ENCODE measurements at places on chromosomes 3 and 15.
A peak's percentile ranks its signal among the peaks of the same experiment; 100 is the strongest.

- DNase-seq: no peak
Measured at GRCh38 chr15:54388746-54389145, 410.5 kb downstream of the UNC13C start.

DNA sequence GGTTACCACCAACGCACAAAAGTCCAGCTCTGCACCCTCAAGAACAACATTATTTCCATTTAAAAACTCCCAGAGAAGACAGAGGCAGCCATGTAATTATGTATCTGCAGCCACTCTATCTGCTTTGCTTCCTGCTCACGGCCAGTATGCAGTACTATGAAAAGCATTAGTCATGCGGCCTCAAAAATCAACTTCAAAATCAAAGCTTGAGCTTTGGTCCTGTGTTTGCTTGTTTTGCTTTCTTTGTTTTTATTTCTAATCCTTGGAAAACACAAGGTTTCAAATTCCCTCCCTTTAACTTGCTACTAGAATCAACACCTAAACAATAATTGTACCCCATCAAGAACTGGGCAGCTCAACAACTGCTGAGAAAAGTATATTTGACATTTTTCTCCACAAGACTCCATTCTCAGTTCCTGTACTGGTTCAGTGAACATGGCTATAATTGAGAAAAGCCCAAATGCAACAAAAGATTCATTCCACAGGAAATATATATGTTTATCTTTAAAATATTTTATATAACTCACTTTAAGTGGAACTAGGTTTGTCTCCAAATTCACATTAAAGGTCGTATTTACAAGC, 37.6 kb downstream of the GBE1 start:
- no peak for DNase-seq

GRCh38 chr3:142853270-142854168, 35.4 kb downstream of the PCOLCE2 start:
- DNase-seq: no peak

- DNase-seq: no peak
Measured at GRCh38 chr3:147089286-147089685, 317.1 kb downstream of the ZIC4 start.

- DNase-seq: no peak
Measured at GRCh38 chr15:39078026-39078425, 502.9 kb upstream of the THBS1 start.

GRCh38 chr15:48096355-48096786, 24.4 kb upstream of the SLC24A5 start:
- no peak for DNase-seq

- peak; percentile 47 for DNase-seq
Measured at GRCh38 chr3:5016211-5017161, 37.2 kb downstream of the BHLHE40 start.

GRCh38 chr3:189202106-189202505, 30.3 kb downstream of the TPRG1 start:
- no peak for DNase-seq

DNA sequence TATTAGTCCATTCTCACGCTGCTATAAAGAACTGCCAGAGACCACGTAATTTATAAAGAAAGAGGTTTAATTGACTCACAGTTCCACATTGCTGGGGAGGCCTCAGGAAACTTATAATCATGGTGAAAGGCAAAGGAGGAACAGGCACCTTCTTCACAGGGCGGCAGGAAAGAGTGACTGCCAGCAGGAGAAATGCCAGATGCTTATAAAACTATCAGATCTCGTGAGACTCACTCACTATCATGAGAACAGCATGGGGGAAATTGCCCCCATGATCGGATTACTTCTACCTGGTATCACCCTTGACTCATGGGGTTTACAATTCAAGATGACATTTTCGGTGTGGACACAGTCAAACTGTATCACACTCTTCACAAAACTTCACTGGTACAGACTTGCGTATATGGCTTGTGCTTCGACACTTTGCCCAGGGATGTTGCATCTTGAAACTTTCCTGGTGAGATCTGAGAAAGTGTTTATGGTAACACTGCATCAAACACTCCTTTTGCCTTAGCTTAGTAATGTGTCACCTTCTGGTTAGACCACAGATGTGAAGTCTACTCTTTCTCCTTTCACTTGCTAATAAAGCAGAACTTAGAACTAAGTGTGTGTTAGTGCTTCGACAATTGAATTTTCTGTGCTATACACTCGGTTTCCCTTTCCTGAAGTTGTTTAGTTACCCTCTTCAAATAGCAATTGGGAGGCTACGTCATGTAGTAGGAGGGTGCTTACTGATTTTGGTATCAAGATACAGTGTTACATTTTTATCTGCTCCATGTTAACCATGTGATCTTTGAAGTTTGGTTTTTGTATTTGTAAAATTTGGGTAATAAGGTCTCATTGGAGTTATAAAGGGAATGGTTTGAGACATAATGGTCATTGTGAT, 185.7 kb downstream of the LPP start:
- DNase-seq: peak; percentile 19

DNA sequence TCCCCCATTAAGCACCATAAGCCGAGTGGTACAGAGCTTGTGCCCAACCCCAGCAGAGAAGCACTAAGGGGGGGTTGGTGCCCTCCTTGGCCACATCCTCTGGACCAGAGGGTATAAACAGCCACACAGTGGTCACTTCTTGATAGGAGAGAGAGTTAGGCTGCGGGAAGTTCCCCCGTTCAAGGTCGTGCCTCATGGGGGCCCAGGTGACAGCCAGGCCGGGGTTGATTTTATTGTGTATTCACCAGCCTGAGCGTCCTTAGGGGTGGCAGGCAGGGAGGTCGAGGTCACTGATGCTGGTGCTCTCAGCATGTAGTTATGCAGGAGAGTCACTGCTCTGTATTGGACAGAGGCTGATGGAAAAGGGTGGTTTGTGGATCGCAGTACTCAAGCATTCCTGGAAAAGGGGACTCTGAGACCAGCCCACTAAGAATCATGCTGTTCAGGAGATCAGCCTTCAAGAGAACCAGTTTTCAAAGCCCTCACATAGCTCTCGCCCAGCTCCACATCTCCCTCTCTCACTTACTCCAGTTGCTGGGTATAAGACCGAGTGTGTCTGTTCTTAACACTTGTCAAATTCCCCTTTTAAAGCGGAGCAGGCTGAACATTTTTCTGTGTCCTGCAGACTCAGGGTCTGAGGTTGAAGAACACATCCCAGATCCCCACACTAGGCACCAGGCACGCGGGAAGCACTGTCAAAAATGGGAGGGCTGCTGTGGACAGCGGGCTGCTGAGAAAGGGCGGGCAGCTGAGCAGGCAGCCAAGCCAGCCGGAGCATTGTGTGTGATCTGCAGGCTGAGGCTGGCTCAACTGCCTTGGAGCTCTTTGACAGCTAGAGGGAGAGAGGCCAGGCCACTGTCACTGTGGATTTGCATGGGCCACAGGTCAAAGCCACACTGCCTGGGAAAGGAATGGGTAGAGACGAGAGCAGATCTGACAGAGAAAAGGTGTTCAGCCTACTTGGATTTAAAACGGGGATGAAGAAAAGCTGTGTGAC, 279.3 kb upstream of the LRRFIP2 start:
- DNase-seq: no peak

- DNase-seq: no peak
Measured at GRCh38 chr3:122305818-122306621, 19.0 kb upstream of the CSTA start.

DNA sequence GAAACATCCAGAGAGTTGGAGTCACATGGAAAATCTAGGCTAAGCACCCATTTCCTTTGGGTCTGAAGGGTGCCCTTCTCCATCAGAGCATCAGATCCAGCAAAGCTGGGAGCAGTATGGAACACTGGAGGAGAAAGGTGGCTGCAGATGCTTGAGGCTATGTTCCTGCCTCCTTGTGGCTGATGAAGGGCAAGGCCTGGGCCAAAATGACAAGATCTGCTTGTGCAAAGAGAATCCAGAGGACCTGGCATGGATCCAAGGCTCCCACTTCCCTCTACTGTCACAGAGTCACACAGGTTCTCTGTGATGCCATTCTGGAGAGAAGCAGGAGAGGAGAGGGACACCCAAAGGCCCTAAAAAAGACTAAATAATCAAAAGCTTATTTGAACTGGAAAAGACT, 9.2 kb upstream of the ATP8B4 start:
- no peak for DNase-seq

DNA sequence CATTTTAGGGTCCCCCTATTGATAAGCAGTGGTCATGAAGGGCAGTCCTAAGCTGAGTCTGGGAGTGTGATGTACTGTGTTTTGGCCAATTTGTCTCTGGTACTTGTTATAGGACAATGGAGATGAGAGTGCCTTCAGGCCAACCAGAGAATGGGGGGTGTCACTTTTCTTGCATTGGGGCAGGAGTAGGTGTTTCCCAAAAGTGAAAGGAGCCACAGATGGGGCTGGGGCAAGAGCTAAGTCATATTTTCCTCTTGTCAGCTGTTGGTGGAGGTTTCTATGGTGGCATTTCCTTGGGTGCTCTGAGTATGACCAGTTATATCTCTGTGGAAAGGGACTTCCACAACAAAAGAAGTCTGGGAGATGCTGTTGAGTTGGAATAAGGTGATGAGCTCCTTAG, 24.7 kb upstream of the BSN start:
- no peak for DNase-seq

DNA sequence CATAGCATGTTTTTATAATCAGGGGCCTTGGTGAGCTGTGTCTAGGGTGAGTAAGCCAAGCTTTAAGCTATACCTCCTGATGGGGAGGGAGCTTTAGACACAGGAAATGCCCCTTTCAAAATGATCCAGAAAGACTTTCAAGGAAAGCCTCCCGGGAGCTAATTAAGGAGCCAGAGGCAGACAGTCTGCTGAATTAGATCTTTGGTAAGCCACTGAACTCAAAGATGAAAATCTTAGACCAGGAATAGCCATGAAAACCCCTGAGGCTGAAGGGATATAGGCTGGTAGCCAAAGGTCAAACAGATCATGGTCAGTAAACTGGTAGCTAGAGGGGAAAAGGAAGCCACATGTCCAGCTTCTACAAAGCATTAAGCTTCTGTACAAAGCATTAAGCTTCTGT, 42.7 kb upstream of the GAP43 start:
- DNase-seq: no peak

DNA sequence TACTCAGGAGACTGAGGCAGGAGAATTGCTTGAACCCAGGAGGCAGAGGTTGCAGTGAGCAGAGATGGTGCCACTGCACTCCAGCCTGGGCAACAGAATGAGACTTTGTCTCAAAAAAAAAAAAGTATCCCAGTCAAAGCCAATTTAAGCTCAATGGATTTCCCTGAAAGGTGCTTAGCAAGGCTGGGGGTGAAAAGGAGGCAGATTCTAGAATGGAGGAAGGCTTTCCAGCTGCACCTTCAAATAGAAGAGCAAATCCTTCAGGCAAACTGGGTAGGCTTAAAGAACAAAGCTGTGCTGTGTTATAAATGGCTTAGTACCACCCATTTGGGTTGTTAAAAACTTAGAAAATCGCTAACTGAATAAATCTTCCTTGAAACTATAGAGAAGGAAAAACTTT, 3.0 kb upstream of the IFT57 start:
- no peak for DNase-seq

DNA sequence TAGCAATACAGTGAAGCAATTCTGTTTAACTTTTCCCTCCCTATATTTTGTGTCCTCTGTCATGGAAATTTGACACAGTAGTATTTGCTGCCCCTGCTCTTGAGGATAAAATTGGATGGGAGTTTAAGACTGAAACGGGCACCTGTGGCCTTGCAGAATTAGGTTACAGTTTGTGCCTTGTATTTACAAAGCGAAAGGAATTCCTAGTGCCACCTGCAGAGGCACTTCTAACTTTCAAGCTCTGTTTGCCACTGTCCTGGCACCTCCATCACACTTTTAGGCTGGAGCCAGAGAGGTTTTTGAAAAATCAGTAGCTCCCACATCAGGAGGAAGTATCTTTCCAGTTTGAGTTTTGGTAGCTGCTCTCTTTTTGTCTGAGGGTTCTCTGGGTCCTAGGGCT, 39.5 kb downstream of the CD86 start:
- DNase-seq: no peak

- DNase-seq: peak; percentile 18
Measured at GRCh38 chr15:45402955-45403877, 24.9 kb upstream of the GATM start.

GRCh38 chr3:125207949-125208568, 4.5 kb downstream of the SLC12A8 start:
- no peak for DNase-seq

DNA sequence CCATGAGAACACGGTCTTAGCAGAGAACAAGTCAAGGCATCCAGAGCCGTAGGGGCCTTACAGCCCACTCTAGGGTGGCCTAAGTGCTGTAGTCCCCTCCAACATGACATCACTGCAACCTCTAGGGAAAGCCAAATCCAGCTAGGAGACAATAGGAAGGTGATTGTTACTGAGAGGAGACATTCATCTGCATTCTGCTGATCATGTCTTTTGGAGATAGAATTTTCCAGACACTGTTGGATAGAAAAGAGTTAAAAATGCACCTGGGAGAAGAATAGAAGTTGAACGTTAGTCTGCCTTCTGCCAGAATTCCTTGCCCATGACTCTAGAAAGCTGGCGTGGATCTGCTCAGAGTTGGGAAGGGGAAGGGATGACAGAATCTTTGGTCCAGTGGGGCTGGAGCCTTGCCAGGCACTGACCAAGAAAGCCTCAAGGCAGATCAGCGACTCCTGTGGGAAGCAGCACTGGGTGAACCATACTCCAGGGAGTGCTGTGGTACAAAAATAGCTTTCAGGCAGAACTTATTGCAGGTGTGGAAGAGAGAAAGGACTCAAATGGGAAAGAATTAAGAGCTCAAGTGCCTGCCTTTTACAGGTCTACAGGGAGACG, 44.8 kb upstream of the RAF1 start:
- DNase-seq: no peak

- no peak for DNase-seq
Measured at GRCh38 chr3:190716961-190717360, 145.5 kb downstream of the GMNC start.

DNA sequence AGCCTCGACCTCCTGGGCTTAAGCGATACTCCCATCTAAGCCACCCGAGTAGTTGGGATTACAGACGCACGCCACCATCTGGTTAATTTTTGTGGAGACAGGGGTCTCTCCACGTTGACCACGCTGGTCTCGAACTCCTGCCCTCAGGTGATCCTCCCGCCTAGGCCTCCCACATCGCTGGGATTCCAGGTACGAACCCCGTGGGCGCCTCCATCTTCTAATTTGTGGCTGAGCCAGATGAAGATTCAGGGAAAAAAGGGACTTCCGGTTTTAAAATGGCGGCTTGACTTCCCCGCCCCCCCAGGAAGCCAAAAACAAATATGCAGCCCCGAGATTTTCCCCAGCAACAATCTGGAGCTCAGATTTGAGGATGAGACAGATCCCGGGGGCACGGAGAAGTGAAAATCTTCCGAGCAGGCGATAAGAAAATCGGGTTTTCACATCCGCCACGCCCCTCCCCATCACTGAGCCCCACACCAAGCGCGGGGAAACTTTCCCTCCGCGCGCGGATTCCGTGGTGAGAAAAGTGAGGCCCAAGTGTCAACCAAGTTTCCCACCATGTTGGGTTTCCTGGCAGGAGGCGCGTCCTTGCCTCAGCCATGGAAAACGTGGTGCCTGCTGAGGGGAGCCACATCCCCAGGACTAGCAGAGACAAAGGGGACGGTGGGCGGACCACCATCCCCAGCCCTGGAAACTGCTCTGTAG, 15.4 kb downstream of the CHST14 start:
- DNase-seq: no peak

GRCh38 chr3:59288951-59289350, 239.1 kb upstream of the CFAP20DC start:
- DNase-seq: no peak

GRCh38 chr3:181327349-181327748, 337.8 kb upstream of the DNAJC19 start:
- no peak for DNase-seq

All from activated T-helper 2 cell treated with anti-CD3 and anti-CD28 coated beads, Interferon-gamma antibody, Interleukin-2, Interleukin-4, amounts not matched to agents 10 μg/mL and 5 μg/mL and 100 μg/mL, durations not matched to agents 14 hours and 24 hours and 36 hours (primary cell).